Activated CD4-positive, CD25-positive, alpha-beta regulatory T cell (primary cell): ENCODE measurements at places on chromosomes 7 and 10.

DNA sequence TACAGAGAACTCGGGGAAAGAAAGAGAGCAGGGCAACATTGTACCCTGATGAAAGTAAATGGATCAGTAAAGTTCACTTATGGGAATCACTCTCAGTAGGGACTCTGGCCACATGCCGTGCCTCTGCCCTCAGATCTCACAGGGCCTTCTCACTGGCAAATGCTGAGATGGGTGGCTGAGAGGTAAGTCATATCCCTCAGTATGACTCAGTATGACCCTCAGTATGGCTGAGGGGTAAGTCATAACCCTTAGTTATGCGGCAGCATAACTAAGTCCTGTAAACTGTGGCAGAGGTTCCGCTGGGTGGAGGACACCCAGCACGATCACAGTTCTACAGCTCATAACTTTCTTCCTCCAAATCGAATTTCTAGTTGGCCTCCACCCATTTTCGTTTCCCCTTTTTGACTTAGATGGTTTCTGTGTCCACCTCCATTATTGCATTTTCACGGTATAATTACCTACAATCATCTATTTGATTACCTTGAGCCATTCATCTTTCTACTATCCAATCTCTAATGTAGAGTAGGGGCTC, 26.5 kb upstream of the WNT16 start:
- DNase-seq, result no peak

DNA sequence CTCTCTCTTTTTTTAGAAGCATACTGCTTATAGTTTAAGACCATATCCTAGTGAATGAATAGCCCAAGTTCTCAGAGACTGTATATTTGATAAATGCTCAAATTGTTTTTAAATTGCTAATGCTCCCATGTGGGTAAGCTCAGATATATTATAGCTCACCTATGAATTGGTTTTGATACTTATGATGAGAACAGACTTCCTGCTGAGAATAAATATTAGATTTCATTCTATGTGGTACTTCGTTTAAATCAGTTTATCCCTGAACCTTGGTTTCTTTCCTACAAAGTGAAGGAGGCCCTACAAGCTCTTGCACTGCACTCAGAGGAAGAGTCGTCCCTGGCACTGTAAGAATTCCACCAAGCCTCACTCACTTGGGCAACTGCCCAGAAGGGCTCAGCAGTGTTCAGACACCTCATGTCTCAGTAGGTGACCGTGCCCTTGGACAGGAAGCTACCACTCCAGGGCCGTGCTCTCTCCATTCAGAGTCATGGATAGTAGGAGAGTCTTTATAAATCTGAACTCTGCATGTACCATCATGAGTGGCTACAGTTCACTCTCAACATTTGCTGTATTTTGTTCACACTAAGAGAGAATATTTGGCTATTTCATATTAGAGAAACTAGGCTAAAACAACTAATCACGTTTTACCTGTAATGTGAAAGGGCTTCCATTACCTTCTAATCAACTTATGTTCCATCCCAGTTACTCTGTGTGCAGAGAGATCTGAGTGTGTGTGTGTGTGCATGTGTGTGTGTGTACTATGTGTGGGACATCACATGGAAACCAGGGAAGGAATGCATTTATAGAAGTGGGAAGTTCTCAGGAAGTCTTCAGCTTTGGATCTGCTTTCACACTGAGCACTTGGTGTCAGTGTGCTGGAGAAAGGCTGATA, 93.8 kb downstream of the PTPRE start:
- no peak for DNase-seq

GRCh38 chr10:24240041-24240751, 31.3 kb downstream of the KIAA1217 start:
- DNase-seq, result no peak

GRCh38 chr7:92988051-92988450, 129.7 kb downstream of the SAMD9 start:
- DNase-seq, result no peak

DNA sequence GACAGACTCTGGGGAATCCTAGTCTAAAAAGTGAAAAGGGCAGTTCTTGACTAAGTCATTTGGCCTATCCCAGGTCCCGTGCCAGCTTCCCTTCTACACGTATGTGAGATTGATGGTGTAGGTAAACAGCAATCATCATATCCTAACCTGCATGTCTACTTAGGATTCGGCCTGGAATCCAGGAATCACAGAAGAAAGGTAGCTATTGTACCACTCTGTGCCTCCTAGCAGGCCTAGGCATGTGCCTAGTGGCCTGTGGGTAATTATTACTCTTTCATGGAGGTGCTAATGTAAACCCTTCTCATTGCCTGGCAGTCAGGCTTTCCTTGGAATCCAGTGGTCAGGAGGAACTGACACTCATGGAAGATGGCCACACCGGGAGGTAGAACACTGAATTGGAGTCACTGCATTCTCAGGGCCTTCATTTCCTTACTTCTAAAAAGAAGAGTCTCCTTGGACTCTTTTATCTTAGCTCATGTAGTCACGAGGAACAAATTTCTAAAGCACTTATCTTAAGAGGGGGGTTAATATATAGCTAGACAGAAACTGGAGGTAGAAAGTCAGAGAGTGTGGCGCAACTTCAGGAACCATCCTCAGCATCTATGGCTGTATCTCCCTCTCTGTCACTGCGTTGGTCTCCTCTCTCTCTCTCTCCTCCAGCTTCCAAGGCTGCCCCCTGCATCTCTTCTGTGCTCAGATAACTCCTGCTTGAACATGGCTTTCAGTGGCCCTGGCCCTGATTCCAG, 122.5 kb downstream of the C1GALT1 start:
- DNase-seq, result no peak

GRCh38 chr10:18340496-18341051, 200.3 kb downstream of the CACNB2 start:
- no peak for DNase-seq

- DNase-seq, result no peak
Observed at GRCh38 chr10:97159646-97160305, 26.0 kb downstream of the SLIT1 start.

DNA sequence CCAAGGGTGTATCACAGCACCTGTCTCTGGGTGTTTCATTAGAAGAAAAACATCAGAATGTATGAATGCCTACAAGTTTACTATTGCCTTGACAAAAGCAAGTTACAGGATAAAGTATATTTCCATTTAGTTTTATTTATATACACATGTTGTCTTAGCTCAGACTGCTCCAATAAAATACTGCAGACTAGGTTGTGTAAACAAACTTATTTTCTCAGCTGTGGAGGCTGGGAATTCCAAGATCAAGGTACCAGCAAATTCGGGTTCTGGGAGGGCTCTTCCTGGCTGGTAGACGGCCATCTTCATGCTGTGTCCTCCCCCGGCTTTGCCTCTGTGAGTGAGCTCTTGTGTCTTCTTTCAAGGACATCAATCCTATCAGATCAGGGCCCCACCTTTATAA, 77.1 kb upstream of the UNC5B start:
- DNase-seq, result no peak

- DNase-seq, result no peak
Observed at GRCh38 chr10:77463967-77464745, 173.5 kb downstream of the KCNMA1 start.

DNA sequence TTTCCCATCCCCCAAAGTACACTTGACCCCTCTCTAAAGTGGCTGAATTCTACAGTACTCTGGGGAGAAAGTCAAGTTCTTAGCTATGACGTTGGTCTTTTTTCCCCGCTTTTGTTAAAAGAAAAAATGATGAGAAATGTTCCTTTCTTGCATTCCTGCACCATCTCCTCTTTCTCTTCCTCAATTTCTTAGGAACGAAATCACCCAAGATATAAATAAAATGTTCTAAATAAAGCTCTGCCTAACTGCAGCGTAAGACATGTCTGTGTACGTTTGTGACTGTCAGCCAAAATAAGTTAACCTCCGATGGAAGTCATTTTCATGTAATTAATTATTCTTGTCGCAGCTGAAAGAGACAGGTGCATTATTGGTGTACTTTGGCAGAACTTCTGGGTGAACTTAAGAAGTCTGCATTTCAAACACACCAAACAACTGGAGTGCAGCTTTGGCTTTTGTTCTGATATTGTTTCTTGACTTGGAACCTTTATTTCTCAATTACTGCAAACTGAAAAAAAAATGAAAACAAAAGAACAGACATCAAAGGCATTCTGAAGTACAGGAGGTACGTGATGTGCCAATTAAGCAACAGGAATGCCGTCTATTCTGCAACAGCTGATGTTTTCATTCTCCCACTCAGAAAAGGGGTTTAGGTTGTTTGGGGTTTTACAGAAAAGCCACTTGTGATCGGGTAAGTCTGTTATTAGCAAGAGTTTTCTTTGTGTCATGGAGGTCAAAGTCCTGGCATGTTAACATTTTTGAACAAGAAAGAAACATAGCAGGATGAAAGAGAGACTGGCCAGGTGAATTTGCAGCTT, 82.4 kb upstream of the SDK1 start:
- no peak for DNase-seq

DNA sequence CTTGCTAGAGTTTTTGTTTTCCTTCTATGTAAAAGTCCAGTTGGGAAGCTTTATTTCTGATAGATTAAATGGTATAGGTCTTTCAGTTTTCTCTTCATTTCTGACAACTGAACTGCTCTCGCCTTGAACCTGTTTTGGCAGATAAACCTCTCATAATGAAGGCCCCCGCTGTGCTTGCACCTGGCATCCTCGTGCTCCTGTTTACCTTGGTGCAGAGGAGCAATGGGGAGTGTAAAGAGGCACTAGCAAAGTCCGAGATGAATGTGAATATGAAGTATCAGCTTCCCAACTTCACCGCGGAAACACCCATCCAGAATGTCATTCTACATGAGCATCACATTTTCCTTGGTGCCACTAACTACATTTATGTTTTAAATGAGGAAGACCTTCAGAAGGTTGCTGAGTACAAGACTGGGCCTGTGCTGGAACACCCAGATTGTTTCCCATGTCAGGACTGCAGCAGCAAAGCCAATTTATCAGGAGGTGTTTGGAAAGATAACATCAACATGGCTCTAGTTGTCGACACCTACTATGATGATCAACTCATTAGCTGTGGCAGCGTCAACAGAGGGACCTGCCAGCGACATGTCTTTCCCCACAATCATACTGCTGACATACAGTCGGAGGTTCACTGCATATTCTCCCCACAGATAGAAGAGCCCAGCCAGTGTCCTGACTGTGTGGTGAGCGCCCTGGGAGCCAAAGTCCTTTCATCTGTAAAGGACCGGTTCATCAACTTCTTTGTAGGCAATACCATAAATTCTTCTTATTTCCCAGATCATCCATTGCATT, 27.1 kb downstream of the MET start:
- DNase-seq, result no peak

GRCh38 chr10:16987976-16988610, 141.5 kb downstream of the CUBN start:
- no peak for DNase-seq

DNA sequence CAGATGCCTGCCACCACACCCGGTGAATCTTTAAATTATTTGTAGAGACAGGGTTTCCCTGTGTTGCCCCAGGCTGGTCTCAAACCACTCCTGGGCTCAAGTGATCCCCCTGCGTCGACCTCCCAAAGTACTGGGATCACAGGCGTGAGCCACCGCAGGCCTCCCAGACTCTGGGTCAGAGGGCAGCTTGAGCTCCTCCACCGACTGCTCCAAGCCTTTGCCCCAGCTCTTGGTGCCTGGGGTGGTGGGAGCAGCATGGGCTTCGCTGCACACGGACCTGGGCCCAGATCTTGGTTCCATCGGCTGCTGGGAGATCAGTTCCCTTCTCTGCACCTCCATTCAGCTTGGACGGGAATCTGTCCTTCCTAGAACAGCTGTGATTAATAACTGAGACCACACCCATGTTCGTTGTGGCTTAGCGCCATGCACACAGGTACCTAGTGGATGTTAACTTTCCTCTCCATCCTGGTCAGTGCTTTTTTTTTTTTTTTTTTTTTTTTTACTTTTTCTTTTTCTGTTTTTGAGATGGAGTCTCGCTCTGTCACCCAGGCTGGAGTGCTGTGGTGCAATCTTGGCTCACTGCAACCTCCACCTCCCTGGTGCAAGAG, 125.3 kb downstream of the CUX1 start:
- no peak for DNase-seq

GRCh38 chr7:46301677-46302076, 380.6 kb upstream of the IGFBP3 start:
- no peak for DNase-seq

- DNase-seq, result no peak
Observed at GRCh38 chr10:132395704-132396493, 1.1 kb upstream of the PWWP2B start.

GRCh38 chr10:117441812-117442443, 66.7 kb upstream of the PDZD8 start:
- DNase-seq, result no peak

DNA sequence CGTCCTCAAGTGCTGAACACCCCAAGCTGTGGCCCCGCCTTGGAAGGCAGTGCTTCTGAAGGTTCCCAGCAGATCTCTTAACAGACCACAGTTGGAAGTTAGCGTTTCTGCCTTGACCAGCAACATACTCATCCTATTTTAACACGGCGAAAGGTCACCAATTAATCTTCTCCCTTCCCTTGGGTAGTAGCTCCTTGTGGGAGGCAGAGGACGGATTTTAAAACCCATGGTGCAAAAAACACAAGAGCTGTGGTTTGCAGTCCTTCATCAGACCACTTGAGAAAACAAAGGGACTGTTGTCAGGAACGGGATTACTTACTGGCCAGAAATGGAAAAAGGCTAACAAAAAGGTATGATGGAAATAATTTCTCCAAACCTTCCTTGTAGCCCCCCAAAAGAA, 87.3 kb downstream of the BEND7 start:
- DNase-seq, result no peak

GRCh38 chr7:50976064-50976463, 193.4 kb upstream of the GRB10 start:
- DNase-seq, result no peak

DNA sequence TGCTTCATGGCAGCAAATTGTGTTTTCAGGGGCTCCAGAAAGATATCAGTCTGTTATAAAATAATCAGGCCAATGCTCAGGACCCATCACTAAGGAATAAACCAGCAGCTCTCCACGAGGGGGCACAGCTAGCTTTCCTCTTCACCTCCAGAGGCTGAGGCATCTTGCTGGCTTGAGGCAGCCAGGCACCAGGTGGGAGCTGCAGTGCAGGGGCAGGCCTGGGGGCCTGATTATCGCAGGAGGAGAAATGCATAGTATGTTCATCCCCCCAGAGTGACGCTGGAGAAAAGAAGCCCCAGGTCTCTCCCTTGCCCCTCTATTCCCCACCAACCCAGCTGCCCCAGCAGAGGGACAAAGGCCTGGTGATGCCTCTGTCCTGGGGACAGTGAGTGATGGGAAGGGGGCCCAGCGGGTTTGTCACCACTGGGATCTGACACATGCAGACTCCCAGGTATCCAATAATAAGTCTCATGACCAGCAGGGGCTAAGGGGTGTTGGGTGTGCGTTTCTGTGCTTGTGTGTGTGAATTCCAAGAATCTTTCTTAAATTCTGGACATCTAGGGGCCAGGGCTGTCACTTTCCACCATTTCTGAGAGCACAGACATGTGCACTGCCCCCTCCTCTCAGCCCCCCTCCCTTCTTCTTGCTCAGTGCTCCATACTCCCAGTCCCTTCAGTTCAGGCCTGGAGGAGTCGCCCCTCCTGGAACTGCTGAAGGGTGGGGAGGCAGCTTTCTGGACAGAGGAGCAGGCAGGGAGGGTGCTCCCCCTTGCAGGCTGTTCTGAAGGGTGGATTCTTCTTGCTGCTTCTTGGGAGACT, 128.1 kb upstream of the FAM20C start:
- no peak for DNase-seq

- no peak for DNase-seq
Observed at GRCh38 chr7:43450894-43451293, 132.0 kb upstream of the STK17A start.

- DNase-seq, result no peak
Observed at GRCh38 chr10:7471720-7472367, 61.0 kb upstream of the SFMBT2 start.

- no peak for DNase-seq
Observed at GRCh38 chr10:2509081-2509531, 558.2 kb upstream of the PFKP start.

- no peak for DNase-seq
Observed at GRCh38 chr10:44983066-44983894, 4.7 kb upstream of the DEPP1 start.
